NCI-H2081 treated with DMSO at 0.1 percent for 48 hours (cell line): ENCODE measurements at places on chromosomes 5 and 9.

GRCh38 chr5:134132372-134133187 lies 18.1 kb downstream of the TCF7 start:
- DNase-seq: no peak

- DNase-seq: no peak
Observed at GRCh38 chr5:115816226-115817081, at the start of gene CDO1. CDO1 (minus strand) TSS chr5:115816659; CDS start chr5:115816397, 262 bp downstream.

DNA sequence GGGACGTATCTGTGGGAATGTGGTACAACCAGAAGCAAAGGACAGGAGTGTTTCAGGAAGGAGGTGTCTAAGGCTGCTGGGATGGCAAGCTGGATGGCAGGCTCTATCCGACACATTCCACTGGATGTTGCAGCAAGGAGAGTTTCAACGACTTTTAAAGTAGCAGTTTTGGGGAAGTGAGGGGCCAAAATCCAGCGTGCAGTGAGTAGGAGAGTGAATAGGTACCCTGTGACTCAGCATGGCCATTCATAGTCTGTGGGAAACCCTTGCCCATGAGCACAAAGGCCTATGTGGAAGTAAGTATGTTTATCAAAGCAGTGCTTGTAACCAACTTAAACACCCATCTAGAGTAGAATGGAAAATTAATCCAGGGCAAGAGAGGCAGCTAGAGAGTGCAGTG lies 664.7 kb downstream of the ACTL7B start:
- DNase-seq: no peak

DNA sequence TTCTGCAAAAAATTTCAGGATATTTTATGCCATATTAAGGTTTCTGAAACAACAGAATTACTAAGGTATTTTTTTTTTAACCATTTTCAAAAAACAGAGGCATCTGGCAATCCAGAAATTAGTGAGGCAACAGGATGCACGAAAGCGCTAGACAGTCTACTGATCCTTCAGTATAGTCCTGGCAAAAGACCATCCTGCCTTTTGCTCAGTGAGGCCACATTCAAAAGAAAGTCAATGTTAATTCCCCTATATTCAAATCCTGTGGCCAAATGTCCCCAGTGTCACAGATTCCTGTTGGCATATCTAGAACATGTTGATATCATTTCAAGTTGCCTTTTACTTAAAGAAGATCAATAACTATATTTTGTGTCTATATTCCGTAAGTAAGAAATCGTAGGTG lies 13.1 kb upstream of the NFIB start:
- DNase-seq: no peak

GRCh38 chr5:68155940-68156339 lies 59.6 kb upstream of the PIK3R1 start:
- no peak for DNase-seq

DNA sequence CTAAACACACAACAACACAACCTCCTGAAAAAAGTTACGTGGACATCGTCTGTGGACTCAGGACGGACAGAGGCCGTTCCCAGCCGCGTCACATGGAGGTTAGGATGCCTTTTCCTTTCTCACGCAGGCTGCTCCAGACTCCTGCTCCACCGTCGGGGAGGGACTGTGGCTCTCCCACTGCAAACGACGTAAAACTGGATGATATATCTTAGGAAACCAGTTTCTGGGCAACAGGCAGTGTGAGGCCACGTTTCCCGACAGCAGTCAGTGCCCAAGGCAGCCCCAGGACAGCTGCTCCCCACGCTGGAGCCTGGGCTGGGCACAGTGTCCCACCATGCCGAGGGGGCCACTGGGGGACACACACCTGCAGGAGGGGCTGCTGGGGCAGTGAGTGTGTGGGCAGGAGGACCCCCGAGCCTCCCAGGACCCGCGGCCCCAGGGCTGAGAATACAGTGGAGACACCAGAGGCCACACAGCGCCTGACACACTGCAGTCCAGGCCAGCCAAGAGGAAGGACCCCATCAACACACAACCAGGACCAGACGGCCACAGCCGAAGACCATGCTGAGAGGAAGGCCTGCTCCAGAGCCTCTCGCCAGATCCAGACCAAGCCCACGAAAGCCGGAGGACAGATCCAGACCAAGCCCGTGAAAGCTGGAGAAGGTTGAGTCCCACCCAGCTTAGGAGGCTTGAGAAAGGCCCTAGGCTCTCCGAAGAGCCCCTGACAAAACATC lies 26.2 kb downstream of the EXD3 start:
- no peak for DNase-seq

DNA sequence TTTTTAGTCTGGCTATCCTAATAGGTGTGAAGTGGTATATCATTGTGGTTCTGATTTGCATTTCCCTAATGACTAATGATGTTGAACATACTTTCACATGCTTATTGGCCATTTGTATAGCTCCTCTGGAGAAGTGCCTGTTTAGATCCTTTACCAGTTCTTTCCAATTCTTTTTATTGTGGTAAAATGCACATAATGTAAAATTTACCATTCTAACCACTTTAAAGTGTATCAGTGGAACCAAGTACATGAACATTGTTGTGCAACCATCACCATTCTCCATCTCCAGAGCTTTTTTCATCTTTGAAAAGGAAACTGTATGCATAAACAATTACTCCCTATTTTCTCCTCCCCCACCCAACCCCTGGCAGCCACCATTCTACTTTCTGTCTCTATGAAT lies 95.4 kb downstream of the NRG2 start:
- DNase-seq: no peak

GRCh38 chr9:107488375-107489143 lies 1.0 kb downstream of the KLF4 start:
- DNase-seq: no peak

DNA sequence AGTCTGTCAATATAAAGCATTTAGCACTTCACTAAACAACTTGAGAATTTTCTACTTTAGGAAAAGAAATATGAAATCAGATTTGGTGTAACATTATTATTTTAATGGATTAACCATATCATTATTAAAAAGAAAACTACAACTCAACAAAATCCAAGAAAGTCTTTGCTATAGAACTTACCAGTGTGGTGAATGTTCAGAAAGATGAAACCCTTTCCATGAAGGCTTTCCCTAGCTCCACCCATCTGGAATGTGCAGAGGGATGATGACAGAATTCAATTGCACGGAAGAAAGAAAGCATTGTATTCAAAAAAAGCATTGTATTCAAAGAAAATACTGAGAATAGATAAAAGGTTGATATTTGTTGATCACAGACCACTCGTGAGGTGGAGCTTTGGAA lies 328.6 kb upstream of the NUDT12 start:
- DNase-seq: no peak

- no peak for DNase-seq
Observed at GRCh38 chr9:38183994-38184568, 115.1 kb upstream of the SHB start.

GRCh38 chr9:25207402-25208195 lies 470.6 kb downstream of the TUSC1 start:
- DNase-seq: no peak

- no peak for DNase-seq
Observed at GRCh38 chr9:71504636-71505035, 263.7 kb downstream of the CEMIP2 start.

DNA sequence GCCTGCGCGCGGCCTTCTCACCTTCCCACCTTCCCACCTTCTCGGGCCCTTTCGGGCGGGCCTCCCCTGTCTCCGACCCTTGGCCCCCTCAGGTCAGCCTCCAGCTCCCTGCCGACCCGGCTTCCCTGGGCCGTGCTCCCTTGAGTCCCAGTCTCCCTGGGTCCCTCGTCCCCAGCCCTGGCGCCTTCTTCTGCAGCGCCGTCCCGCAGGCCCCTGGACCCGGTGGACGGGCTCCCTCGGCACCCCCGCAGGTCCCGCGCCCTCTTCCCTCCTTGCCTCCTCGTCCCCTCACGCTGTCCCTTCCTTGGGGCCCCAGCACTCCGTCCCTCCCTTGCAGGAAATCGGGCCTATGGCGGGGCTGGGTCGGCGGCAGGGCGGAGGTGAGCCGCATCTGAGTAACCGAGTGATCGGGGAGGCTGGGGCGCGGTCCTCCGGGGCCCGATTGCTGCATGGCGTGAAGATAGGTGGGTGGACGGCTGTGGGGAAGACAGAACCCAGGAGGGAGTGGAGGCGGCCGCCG lies 7.6 kb downstream of the ARPC5L start:
- DNase-seq: no peak

GRCh38 chr9:27632254-27632653 lies 59.0 kb upstream of the C9orf72 start:
- no peak for DNase-seq

DNA sequence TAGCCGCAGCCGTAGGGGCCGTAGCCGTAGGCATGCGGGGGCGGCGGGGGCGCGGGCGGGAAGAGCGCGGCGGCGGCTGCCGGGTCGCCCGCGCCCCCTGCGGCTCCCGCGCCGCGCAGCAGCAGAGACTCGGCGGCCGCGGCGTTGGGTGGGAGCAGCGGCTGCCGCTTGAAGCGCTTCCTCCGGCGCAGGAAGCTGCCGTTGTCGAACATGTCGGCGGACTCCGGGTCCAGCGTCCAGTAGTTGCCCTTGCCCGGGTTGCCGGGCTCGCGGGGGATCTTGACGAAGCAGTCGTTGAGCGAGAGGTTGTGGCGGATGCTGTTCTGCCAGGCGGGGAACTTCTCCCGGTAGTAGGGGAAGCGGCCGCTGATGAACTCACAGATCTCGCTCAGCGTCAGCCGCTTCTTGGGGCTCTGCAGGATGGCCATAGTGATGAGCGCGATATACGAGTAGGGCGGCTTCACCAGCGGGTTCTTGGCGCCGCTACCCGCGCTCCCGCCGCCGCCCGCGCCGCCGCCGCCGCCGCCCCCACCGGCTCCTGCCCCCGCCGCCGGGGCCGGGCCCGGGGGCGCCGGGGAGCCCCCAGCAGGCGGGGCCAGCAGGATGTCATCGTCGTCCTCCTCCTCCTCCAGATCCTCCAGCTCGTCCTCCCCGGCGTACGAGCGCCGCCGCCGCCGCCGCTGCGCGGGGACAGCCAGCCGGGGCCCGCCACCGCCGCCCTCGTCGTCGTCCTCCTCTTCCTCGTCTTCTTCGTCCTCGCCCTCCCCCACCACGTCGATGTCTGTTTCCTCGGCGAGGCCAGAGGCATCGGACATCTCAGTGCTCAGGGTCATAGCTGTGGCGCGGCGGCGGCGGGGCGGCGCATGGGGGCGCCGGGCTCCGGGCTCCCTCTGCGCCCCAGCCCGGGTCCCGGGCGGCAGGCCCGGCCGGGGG lies 781 bp downstream of the FOXD1 start:
- DNase-seq: no peak

- no peak for DNase-seq
Observed at GRCh38 chr5:17077440-17078233, 139.8 kb upstream of the BASP1 start.

DNA sequence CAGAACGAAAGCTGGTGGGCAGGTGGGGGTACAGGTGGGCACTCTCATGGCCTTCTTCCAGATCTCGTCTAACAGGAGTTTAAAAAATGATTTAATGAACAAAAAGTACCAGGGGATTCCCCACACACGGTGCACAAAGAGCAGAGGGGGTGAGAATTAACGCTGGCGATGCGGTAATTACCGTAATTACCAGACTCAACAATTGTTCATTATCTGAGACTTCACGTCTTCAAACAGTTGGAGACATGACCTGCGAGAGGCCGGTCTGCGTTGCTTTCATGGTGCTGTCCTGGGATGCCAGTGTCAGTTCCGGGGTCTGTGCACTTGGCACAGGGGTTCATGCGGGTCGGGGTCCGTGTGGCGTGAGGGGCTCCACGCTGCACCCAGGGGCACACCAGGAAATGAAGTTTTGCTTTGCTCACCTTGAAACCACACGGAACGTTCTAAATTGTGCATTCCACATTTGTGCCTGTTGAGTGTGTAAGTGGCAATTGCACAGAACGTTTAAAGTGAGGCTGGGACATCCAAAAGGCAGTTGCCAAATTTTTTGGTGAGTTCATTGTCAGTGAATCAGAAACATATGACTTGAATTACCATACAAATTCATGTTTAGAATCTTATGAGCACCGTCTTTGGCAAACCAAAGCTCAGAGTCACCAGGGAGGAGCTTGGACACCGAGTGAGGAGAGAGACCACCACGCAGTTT lies 256.4 kb upstream of the IRX1 start:
- no peak for DNase-seq

- no peak for DNase-seq
Observed at GRCh38 chr5:89936576-89936975, 473.0 kb downstream of the CETN3 start.

- DNase-seq: no peak
Observed at GRCh38 chr9:22049411-22049810, 40.3 kb upstream of the CDKN2B start.

DNA sequence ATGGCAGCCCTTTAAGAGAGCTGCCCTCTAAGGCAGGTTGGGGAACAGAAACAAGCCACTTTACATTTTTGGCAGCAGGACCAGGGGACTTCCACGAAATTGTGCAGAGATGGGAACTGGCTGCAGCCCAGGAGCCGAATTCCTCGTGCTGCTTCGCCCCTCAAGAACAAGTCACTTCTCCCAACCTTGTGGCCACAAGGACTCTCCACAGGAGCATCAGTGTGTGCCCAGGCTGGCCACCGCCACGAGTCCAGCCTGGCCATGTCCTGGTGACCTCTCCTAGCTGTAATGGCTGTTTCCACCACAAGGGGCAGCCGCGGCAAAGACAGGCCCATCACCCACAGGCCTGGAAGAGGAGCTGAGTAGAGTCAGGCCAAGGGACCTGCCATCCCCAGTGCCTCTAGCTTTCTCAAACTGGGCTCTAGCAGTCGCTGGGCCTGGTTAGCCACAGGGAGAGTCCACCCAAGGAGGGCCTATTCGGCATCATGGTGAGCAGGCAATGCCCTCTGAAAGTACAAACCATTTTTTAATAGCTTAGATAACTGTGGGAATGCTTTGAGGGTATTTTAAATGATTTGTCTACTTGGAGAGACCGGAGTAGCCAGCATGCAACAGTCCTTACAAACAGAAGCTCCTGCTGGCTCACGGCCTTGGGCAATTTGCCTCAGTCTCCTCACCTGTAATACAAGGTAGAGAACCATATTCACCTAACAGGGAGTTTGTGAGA lies 129.0 kb downstream of the COL23A1 start:
- DNase-seq: no peak

- no peak for DNase-seq
Observed at GRCh38 chr9:3451956-3452355, 73.8 kb downstream of the RFX3 start.

GRCh38 chr9:8660383-8660782 lies 860.8 kb upstream of the DMAC1 start:
- no peak for DNase-seq

GRCh38 chr9:121395558-121395957 lies 25.5 kb upstream of the STOM start:
- no peak for DNase-seq

- no peak for DNase-seq
Observed at GRCh38 chr5:54524704-54525103, 7.1 kb downstream of the SNX18 start.

DNA sequence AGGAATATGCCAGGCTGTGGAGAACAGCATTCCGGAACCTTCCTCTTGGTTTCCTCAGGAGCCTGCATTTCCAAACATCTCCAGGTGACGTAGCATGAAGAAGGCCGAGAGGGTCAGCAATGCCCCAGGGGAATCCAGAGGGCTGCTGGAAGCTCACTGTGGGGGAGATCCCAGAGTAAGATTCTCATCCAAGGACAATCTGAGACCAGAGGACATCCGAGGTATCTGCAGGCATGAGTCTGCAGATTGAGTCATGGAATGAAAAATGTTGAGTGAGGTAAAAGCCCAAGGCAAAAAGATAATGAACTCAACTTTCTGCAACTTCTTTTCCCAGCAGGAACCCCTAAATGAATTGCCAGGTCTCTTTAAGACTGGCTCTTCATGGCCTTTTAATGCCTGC lies 73.5 kb downstream of the KIF4B start:
- DNase-seq: no peak

- DNase-seq: no peak
Observed at GRCh38 chr9:129469188-129469987, 151.5 kb downstream of the C9orf50 start.

- no peak for DNase-seq
Observed at GRCh38 chr9:77291714-77292113, 114.4 kb downstream of the VPS13A start.

- DNase-seq: no peak
Observed at GRCh38 chr9:112111461-112111860, 63.6 kb downstream of the SUSD1 start.
